ENCODE measurements at places on chromosomes 11 and 22.

- no peak for DNase-seq
Measured at GRCh38 chr11:82980292-82980691, 78.8 kb downstream of the DDIAS start.

DNA sequence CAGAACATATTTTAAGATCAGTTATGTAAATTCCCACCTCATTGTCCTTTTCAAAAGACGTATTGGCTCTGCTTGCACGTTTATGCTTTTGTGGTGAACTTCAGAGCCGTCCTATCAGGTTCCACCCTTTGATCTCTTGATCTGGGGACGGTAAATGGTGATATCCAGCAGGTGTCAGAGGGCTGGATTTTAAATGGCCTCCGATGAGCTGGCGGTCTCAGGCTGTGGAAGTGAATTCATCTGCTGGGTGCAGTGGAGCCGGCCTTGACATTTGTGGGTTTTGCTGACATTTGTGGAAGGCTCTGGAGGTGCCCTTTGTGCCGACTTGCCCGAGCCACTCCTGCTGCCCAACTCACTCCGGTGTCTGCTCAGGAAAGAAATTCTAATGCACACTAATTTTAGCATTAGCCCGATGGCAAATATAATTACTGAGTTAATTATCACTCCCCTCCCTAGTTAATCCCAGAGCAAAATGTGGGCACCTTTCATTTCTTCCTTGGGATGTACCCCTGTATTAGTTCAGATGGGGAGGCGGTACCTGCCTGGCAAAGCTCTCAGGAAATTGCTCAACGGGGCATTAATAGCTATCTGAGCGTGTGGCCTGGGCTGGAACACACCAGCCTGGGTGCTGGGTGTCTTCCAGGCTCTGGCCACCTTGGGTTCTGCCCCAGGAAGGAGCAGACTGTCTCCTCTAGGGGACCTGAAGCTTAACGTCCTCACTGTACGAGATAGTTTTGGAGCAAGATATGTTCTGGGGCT, 9.1 kb downstream of the LRP5 start:
- DNase-seq, result no peak

GRCh38 chr11:71383461-71383860, 64.7 kb downstream of the DHCR7 start:
- no peak for DNase-seq

DNA sequence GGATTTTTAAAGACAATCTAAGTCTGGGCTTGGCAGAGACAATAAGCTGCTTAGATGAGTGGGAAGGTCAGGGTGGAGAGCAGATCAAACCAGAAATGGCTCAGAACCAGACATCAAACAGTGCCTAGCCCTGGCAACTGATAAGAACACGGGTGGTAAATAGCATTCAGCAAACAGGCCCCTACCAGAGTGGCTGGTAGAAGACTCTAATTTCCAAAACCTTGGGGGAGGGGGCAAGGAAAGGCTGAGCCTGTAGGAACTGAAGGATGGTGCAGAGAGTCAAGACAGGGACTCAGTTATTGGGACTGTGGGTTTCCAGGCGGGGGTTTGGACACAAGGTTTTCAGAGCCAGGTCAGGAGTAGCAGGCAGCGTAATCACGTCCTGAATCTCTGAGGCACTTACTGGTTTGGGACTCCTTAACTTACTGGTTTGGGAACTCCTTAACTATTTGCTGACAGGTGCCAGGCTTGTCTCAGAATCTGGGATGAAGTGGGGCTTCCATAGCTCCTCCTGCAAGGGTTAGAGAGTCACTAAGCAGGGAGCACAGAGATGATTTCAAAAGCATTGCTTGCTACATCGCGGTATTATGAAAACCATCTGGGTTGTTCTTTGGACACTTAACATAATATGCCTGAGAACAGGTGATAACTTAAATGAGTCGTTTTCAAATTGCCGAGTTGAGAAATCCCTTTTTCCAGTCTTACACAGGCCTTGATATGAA, 5.7 kb upstream of the ABTB2 start:
- DNase-seq, result no peak

GRCh38 chr11:113554526-113554925, 79.3 kb upstream of the DRD2 start:
- DNase-seq, result no peak

DNA sequence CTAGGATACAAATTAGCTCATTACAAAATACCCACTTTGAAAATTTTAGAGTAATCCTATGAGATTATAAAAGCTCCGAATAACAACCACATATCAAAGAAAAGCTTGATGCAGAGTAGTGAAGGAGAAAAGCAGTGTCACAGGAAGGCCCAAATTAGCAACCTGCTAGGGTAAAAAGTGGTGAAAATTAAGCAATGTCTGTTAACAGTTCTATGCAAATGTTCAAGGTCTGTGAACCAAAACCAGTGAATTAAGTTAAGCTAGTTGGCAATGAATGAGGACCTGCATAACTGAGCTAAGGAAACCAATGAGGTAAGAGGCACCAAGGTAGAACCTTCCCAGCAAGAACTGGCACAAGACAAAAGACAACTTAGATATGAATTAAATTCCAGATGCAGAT, 29.6 kb downstream of the PRDM10 start:
- DNase-seq, result no peak

GRCh38 chr22:16800358-16800757, 24.9 kb downstream of the XKR3 start:
- DNase-seq, result no peak

- DNase-seq, result no peak
Measured at GRCh38 chr22:25452116-25452700, 112.3 kb upstream of the GRK3 start.

DNA sequence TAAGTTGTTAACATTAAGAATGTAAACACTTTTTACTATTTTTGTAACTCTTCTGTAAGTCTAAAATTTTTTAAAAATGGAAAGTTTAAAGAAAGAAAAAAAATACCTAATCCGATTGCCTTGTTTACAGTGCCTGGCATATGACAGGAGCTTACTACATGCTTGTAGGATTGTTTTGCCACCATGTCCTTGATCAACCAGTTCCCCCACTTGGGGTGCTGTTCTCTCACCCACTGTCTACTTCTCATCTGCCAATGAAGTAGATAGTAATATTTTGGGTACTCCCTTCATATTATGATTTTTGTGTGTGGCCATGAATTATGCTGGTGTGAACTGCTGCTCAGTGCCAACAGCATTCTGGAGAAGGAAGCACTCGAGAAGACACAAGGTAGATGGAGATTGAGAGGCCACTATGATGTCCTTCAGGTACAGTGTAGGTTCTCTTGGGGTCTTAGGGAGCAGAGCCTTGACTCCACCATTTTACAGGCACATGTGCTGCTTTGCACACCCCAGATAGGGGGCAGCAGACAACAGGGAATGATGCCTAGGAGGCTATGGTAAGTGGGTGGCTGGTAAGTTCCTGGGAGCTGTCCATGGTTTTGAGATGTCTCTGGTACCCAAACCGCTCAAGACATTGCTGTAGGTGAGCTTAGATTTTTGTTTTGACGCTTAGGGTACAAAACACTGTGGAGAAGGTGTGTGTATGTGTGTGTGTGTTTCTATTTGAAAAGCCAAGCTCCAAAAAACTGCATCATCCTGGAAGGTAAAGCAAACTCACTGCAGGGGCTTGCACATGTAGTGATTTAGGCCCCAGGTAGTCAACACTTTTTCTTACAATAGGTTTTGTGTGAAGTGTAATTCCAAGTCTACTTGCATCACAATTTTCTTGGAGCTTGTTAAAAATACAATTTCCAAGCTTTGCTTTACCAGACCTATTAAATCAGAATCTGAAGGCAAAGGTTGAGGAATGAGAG, 494.5 kb upstream of the LARGE1 start:
- peak; percentile 28 for DNase-seq

GRCh38 chr22:39351689-39352214, 2.0 kb downstream of the SYNGR1 start:
- DNase-seq, result peak; percentile 30

DNA sequence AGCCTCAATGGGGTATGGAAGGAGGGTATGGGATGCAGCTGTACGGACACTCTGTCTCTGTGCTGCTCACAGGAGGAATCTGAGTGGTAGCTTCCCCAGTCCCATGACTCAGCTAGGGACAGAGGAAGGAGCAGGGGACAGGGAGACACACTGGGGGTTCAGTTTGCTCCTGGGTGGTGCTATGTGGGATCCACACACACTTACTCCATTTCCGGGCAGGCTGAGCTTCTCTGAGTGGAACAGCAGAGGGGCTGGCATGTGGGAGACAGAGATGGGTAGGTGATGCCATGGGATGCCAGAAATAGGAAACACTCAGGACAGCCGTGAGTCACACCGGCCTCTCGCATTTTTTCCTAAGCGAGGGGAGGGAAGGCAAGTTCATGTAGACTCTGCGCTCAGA, 59.2 kb upstream of the KIRREL3 start:
- no peak for DNase-seq

- no peak for DNase-seq
Measured at GRCh38 chr22:28813772-28814518, 13.6 kb upstream of the XBP1 start.

DNA sequence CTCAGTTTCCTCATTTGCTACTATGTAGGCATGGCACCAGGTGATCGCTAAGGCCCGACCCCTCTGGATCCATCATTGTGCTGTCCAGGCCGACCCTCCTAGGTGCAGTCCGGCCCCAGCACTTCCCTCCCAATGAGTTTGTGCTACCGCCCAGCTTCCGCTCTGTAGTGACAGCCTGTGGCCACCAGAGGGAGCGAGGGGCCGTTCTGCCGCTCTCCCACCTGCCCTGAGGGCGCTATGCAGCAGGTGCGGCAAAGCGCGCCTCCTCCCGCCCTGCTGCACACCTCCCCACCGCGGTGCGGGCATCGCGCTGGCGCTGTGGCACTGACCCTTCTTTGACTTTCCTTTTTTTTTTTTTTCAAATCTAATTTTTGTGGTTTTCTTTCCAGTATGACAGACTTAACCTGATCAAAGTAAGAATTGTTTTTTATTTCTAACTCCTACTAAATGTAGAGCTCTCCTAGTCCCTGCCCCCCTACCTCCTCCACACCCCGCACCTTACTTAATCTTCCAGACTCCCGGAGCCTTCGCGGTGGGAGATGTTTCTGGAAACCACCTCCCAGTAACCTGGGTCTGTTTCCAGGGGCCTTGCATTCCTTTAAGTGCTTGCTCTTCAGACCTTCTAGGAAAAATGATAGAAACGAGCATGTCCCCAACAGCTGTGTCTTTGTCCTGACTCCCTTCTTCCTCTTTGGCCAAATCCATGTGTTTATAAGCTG, 73.7 kb downstream of the SCN3B start:
- peak; percentile 74 for DNase-seq

DNA sequence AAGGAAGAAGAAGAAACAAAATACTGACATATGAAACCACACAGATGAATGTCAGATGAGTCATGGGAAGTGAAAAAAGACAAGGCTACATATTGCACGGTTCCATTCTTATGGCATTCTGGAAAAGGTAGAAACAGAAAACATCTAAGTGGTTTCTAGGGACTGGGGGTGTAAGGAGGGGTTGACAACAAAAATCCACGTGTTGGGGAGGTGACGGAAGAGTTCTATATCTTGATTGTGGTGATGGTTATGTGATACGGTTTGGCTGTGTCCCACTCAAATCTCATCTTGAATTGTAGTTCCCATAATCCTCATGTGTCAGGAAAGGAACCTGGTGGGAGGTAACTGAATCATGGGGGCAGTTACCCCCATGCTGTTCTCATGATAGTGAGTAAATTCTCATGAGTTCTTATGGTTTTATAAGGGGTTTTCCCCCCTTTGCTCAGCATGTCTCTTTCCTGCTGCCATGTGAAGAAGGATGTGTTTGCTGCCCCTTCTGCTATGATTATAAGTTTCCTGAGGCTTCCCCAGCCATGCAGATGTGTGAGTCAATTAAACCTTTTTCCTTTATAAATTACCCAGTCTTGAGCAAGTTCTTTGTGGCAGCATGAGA, 6.4 kb upstream of the ARFGAP3 start:
- peak; percentile 58 for DNase-seq

- no peak for DNase-seq
Measured at GRCh38 chr11:103202048-103202651, 92.9 kb downstream of the DYNC2H1 start.

- DNase-seq, result peak; percentile 33
Measured at GRCh38 chr22:38513063-38513462, 7.0 kb upstream of the DDX17 start.

DNA sequence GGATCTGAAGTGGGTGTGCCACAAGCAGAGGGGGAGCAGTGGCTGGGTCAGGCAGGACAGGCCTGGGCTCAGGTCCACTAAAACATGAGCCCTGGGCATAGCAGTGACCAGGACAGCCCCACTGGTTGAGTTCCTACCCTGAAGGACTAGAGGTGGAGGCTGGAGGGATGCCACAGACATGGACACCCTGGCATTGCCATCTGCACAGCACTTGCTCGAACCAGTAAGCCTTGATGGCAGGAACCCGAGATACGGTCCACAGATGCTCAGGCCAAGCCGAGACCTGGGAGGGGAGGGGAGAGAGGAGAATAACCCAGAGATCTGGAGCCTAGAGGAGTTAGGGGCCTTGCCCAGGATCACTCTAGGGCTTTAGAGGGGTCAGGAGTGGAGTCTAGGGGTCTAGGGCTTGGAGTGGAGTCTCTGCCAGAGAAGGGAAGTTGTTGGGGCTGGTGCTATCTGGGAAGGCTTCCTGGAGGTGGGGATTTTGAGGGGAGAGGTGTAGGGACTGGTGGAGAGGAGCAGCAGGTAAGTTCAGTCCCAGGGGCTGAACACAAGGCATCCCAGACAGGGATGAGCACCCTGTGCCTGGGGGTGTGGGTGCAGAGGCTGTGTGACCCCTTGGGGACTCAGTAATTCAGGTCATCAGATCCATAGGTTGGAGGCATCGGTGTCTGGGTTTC, 30.6 kb upstream of the RELT start:
- no peak for DNase-seq

DNA sequence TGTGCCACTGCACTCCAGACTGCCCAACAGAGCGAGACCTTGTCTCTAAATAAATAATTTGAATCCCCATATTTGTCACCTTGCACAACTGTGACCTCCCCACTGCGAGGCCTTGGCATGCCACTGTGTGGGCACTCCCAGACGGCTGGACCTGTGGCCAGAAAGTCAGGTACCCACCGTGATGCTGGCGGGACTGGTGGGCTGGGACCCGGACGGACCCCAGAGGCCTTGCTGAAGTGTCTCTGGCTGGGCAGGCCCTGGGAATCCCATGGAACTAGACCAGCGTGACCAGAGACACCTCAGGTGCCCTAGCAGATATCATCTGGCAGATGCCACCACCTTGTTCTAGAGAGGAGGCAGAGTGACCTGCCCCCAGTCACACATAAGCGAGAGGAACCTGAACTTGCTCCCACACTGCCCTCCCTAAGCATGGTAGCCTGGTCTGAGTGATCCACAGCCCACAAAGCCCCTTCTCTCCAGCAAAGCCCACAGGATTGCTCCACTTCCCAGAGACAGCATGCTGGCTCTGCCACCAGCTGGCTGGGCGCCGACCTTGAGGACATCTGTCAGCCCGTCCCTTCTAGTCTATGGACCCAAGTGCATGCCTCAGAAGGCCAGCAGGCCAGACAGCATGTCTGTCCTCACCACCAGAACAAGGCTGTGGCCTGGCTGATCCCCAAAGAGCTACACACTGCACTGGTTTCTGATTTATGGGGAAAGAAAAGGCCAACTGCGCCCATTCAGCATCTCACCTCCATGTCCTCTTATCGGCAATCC, 9.5 kb downstream of the MACROD1 start:
- DNase-seq, result no peak

DNA sequence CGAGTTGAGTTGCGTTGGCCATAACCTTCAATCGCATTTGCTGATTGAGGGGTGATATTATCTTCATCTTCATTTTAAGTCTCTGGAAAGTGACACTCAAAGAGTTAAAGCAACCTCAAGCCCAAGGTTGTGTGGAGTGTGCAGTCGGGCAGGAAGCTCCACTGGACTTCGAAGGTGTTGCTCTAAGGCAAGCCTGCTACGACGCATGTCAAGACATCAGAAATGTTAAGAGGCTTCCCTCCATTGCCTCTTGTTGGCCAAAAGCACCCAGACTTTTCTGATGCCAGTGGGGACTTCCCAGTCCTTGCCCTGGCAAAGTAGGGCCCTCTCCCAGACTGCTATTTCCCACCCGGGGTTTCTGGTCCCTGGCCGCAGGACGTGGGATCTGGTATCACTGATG, 23.6 kb upstream of the SCGB1D1 start:
- no peak for DNase-seq

Measured in activated naive CD8-positive, alpha-beta T cell treated with anti-CD3 and anti-CD28 coated beads, Interleukin-2, amount 50 U/mL, for 24 hours (primary cell).